Central memory CD8-positive, alpha-beta T cell (primary cell): ENCODE measurements at places on chromosomes 6 and 20.

DNA sequence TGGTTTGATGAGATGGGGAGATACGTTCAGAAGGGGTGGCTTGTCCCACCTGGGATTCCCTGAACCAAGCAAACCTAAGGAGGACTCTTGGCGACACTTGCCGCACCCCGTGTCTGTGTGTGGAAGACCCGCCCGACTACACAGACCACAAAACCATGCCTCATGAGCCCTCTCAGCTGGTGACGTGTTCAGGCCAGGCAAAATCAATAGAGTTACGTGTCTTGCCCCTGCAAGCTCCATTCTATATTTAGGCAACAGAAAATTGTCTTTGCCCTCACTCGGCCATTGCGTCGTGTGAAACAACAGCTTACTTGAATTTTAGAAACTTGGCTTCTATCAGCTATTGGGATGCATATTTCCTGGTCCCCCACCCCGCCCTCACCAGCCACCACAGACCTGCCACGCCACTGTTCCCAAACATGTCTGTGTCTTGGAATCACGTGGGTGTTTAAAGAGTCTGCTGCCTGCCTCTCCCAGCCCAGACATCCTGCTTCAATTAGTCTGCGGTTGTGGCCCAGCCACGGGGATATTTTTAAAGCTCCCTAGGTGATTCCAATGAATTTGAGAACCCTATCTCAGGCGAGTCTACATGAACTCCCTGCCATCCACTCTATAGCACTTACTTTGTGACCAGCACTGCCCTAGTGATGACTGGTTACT lies 279.2 kb upstream of the EXOC2 start:
- no peak overlapping the region for H3K4me3 ChIP-seq
- H3K27ac ChIP-seq: no peak overlapping the region
- H3K36me3 ChIP-seq: no peaks in the 10 kb centered on the region
- H3K27me3 ChIP-seq: peaks cover 28% of the 10 kb centered on the region
- no peaks in the 10 kb centered on the region for H3K4me1 ChIP-seq

GRCh38 chr6:3208098-3208774 lies 19.2 kb downstream of the TUBB2B start:
- no peak overlapping the region for H3K27ac ChIP-seq
- H3K27me3 ChIP-seq: peaks cover 50% of the 10 kb centered on the region
- H3K4me1 ChIP-seq: peaks cover 17% of the 10 kb centered on the region
- DNase-seq: no peak

- no peak for DNase-seq
- peaks cover 10% of the 10 kb centered on the region for H3K4me1 ChIP-seq
- H3K27ac ChIP-seq: no peak overlapping the region
- peaks cover 4% of the 10 kb centered on the region for H3K36me3 ChIP-seq
- H3K27me3 ChIP-seq: peaks cover 5% of the 10 kb centered on the region
Observed at GRCh38 chr20:37279820-37280219, 9.6 kb upstream of the MANBAL start.

GRCh38 chr6:21341910-21342309 lies 251.6 kb upstream of the SOX4 start:
- H3K27me3 ChIP-seq: peaks cover 21% of the 10 kb centered on the region
- no peak for DNase-seq
- H3K36me3 ChIP-seq: no peaks in the 10 kb centered on the region
- H3K4me1 ChIP-seq: no peaks in the 10 kb centered on the region
- no peak overlapping the region for H3K4me3 ChIP-seq
- no peak overlapping the region for H3K27ac ChIP-seq

DNA sequence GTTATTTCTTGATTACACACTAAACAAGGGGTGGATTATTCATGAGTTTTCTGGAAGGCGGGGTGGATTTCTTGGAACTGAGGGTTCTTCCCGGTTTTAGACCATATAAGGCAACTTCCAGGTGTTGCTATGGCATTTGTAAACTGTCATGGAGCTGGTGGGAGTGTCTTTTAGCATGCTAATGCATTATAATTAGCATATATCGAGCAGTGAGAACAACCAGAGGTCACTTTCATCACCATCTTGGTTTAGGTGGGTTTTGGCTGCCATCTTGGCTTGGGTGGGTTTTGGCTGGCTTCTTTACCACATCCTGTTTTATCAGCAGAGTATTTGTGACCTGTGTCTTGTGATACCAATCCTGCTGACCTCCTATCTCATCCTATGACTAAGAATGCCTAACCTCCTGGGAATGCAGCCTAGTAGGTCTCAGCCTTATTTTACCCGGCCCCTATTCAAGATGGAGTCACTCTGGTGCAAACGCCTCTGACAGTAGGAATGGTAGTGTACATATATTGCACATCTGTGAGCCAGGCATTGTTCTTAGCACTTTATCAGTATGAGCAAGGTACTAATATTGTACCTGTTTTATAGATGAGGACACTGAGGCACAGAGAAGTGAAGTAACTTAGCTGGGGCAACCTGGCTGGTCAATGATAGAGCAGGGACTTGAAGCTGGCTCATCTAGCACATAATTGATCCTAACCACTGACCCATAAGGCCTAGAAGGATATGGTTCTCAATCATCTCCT lies 203.7 kb downstream of the NFATC2 start:
- H3K4me3 ChIP-seq: no peak overlapping the region
- no peak overlapping the region for H3K27ac ChIP-seq
- H3K4me1 ChIP-seq: peaks cover 9% of the 10 kb centered on the region

- H3K27me3 ChIP-seq: no peaks in the 10 kb centered on the region
- H3K4me3 ChIP-seq: no peak overlapping the region
- no peak for DNase-seq
- H3K4me1 ChIP-seq: no peaks in the 10 kb centered on the region
Observed at GRCh38 chr20:13571662-13572061, 67.1 kb downstream of the TASP1 start.
